Dermis blood vessel endothelial cell (primary cell): ENCODE measurements at places on chromosomes 2 and 18. TPM values are rescaled to one million over a fixed set of nuclear protein-coding genes. Genes with fewer than 3 reads are reported as not detected.

CACNB4 gene
- 0.14 and 0.17 TPM in 2 replicates for total RNA-seq

GRCh38 chr2:121887513-121888188 lies 132.2 kb downstream of the TSN start:
- DNase-seq = no peak

GRCh38 chr18:34261865-34262780 lies 37.4 kb upstream of the NOL4 start:
- DNase-seq = no peak

LRRC30 gene
- total RNA-seq = not detected in 2 replicates

GRB14 gene
- 0.51 and 2.3 TPM in 2 replicates for total RNA-seq

TANC1 gene
- 92.6 and 99.7 TPM in 2 replicates for total RNA-seq

DNA sequence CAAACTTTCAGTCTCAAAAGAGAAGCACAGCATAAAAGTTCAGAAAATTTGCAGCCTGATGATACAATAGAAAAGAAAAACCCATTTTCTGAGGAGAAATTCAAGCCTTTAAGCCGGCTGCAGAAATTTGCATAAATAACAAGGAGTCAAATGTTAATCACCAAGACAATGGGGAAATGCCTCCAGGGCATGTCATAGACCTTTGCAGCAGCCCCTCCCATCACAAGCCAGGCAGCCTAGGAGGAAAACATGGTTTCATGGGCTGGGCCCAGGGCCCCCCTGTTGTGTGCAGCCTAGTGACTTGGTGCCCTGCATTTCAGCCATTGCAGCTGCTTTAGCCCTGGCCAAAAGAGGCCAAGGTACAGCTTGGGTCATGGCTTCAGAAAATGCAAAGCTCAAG lies 54.1 kb upstream of the CAVIN2 start:
- no peak for DNase-seq
